Esophagus muscularis mucosa (tissue), 4 donors: ENCODE measurements at places on chromosomes 16 and 17. TPM values are rescaled to one million over a fixed set of nuclear protein-coding genes. Genes with fewer than 3 reads are reported as not detected.

CYB5B gene
- total RNA-seq: 26.7 TPM

DNA sequence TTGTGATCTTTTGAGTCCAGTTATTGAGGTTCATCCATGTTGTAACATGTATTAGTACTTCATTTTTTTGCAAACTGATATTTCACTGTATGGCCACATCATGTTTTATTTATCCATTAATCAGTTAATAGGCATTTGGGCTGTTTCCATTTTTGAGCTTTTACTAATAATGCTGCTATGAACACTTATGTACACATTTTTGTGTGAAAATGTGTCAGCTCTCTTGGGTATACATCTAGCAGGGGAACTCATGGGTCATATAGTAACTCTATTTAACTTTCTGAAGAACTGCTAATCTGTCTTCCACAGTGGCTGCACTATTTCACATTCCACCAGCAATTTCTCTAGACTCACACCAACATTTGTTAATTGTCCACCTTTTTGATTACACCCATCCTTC, 82.0 kb downstream of the GLG1 start:
- no peaks in the 10 kb centered on the region for H3K27me3 ChIP-seq
- DNase-seq: no peak
- H3K4me3 ChIP-seq: no peak overlapping the region
- peaks cover 6% of the 10 kb centered on the region for H3K36me3 ChIP-seq

- no peak overlapping the region for H3K27ac ChIP-seq
- no peaks in the 10 kb centered on the region for H3K27me3 ChIP-seq
- peaks cover 71% of the 10 kb centered on the region for H3K36me3 ChIP-seq
- H3K4me1 ChIP-seq: no peaks in the 10 kb centered on the region
These were observed 14.9 kb downstream of the FBF1 start for GRCh38 chr17:75925912-75926311.

SLC35G6 gene
- not detected for total RNA-seq

HEATR3 gene
- 12.1 TPM for total RNA-seq

GRCh38 chr16:51648526-51648925, 497.5 kb upstream of the SALL1 start:
- no peak for DNase-seq
- no peak overlapping the region for H3K4me3 ChIP-seq
- H3K36me3 ChIP-seq: no peaks in the 10 kb centered on the region
- no peaks in the 10 kb centered on the region for H3K27me3 ChIP-seq

DNA sequence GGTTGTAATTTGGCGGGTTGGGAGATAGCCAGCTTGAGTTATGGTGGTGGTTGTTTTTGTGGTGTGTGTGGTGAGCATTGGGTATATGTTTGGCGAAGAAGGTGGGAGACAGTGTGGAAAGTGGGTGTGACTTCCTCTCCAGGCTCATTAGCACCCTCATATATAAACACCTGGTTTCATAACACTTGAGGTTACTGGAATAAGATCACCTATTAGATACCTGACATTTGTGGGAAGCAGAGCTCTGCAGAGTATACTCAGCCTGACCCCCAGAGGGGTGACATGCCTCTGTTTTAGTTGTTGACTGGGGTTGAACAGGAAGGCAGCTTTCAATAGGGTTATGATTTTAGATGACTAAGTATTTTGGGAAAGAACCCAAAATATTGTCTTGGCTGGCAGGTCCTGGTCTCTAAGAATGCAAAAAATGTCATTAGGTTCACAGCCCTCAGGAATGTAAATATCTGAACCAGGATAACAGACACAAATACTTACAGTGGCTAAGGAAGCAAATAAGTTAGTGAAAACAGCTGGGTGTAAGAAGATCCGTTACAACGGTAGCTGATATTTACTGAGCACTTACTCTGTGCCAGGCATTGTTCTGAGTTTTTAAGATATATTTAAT, 18.3 kb upstream of the EFCAB13 start:
- H3K4me1 ChIP-seq: peaks cover 21% of the 10 kb centered on the region
- H3K27ac ChIP-seq: peak overlapping the region; percentile 50
- no peaks in the 10 kb centered on the region for H3K27me3 ChIP-seq
- peaks cover 39% of the 10 kb centered on the region for H3K36me3 ChIP-seq
- no peak overlapping the region for H3K4me3 ChIP-seq

DNA sequence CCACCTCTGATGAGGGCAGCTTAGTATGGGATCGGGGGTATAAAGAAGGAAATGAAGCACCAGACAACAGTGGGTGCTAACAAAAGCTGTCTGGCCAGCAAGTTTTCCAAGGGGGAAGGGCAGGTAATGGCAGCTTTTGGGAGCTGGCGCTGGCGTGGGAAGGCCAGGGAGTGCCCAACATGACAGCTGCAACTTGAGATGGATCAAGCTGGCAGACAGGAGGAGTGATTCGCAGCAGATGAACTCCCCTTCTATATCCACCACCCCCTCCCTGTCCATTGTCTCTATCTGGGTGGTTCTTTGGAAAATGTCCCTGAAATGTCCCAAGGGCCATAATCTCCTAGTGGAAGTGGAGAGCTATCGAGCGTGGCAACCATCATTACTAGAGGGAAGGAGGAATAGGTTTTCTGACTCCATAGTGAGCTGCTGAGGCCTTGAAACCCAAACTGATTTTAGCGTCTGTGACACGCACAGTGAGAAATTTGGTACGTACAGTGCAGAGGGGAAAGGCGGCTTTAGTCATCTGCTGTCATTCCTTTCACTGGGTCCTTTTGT, 4.8 kb upstream of the INPP5K start:
- H3K27ac ChIP-seq: no peak overlapping the region
- H3K4me1 ChIP-seq: peaks cover 11% of the 10 kb centered on the region
- DNase-seq: no peak

ACSM2A gene
- 1.3 TPM for total RNA-seq
